Activated CD8-positive, alpha-beta T cell treated with anti-CD3 and anti-CD28 coated beads for 36 hours (primary cell): ENCODE measurements at places on chromosomes 5 and 9. TPM values are rescaled to one million over a fixed set of nuclear protein-coding genes. Genes with fewer than 3 reads are reported as not detected.

DNA sequence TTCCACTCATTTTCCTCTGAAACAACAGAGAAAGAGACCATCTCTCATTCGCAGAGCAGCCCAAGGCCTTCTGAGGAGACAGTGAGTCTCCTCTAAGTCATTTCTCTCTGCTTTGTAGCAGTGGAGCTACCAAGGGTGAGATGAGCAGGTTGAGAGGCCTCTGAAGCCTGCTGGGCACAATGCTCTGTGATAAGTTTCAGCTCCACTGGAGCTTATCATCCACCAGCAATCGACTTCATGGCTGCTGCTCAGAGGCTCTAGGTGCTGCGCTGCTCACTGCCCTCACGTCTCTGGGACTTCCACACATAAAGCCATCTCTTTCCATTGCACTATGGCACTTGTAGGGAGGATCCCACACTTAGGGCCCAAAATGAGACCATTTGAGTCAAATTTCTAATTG lies 96.3 kb downstream of the CMYA5 start:
- H3K27me3 ChIP-seq = peaks cover 2% of the 10 kb centered on the region
- no peak overlapping the region for H3K27ac ChIP-seq
- no peak for DNase-seq
- H3K4me3 ChIP-seq = no peak overlapping the region

DNA sequence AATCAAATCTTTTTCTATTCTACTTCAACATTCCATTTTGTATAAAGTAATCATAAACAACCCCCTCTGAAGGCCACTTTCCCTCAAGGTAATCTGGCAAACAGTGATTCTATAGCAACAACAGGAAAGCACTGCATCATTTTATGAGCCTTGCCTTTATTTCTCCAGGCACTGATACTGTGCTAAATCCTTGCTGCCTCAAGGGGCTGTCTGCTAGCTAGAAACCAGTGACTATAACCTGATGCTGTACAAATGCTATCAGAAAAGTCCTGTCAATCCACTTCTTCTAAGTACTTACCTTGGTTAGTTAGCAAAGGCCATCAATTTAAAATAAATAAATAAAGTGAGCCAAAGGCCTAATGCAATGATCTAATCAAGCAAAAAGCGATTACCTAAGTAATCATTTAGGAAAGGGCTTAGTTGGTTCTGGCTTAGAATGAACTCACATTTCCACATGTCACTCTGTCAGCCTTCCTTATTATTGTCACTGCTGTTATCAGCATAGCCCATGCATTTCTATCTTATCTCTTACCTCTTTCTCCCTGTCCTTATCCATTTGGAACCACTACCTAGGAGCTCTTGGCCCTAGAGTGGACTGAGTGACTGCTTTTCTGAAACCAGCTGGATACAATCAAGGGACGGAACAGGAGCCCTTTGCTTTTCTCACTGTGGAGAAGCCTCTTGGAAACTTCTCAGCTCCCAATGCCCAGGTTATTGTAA lies 246.1 kb upstream of the MEF2C start:
- H3K4me3 ChIP-seq = no peak overlapping the region
- H3K27me3 ChIP-seq = no peaks in the 10 kb centered on the region
- H3K4me1 ChIP-seq = peaks cover 3% of the 10 kb centered on the region
- no peak overlapping the region for H3K27ac ChIP-seq
- H3K36me3 ChIP-seq = no peaks in the 10 kb centered on the region

DNA sequence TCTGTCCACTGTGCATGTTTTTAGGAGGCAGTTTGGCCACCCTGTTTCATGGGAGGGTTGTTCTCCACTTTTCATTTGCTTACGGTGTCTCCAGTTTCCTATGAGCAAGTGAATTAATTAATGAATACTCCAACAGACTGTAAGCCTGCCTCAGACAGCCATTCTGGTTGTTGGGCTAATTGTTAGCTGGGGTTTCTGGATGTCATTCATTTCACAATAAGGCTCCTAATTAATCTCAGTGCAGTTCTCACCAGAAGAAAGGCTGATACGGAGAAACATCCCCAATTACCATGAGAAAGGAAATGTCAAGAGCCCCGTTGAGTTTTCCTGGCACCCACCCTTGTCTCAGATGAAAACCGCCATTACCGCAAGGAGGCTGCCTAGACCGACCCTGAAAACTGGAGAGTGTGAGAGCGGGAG lies 75.8 kb downstream of the MAP1B start:
- no peaks in the 10 kb centered on the region for H3K36me3 ChIP-seq
- no peak for DNase-seq
- H3K27ac ChIP-seq = no peak overlapping the region
- no peak overlapping the region for H3K4me3 ChIP-seq
- peaks cover 3% of the 10 kb centered on the region for H3K4me1 ChIP-seq
- peaks cover 25% of the 10 kb centered on the region for H3K27me3 ChIP-seq

- H3K4me3 ChIP-seq = no peak overlapping the region
- peaks cover 16% of the 10 kb centered on the region for H3K36me3 ChIP-seq
- H3K27ac ChIP-seq = no peak overlapping the region
- no peak for DNase-seq
Observed at GRCh38 chr5:43498581-43498980, 14.9 kb upstream of the TMEM267 start.

DNA sequence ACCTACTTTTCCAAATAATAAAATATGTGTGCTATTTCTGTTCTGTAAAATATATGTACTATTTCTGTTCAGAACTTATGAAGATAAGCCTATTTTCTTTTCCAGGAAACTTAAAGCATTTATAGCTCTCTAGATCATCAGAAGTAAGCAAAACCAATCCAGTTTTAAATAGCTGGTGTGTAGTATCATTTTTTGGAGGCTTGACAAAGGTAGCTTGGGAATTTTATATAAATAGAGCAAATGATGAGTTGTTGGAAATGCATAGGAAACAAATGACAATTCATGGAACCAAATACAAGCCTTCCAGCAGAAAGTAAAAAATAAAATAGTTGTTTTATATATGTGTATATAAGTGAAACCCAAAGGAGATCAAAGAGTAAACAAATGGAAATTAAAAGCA lies 1038.1 kb upstream of the ARRDC3 start:
- H3K27me3 ChIP-seq = no peaks in the 10 kb centered on the region
- no peak for DNase-seq
- H3K4me1 ChIP-seq = no peaks in the 10 kb centered on the region
- H3K36me3 ChIP-seq = no peaks in the 10 kb centered on the region
- no peak overlapping the region for H3K27ac ChIP-seq

GRCh38 chr5:33367416-33367815 lies 73.3 kb upstream of the TARS1 start:
- H3K4me3 ChIP-seq = no peak overlapping the region
- H3K27me3 ChIP-seq = no peaks in the 10 kb centered on the region
- H3K4me1 ChIP-seq = no peaks in the 10 kb centered on the region
- no peak overlapping the region for H3K27ac ChIP-seq
- DNase-seq = no peak

DNA sequence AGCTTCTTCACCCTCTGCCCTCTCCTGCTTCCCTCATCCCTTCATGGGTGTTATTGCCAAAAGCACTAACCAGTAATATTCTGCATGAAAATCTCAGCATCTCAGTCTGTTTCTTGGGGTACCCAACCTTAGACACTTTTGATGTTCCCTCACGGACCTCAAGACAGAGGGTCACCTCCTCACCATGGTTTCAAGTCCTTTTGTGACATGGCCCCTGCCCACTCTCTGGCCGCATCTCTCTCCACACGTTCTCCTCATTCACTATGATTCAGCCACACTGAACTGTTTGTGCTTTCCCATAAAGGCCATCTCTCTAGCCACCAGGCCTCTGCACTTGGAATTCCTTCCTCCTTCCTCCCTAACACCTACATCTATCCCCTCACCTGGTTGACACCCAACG lies 111.5 kb upstream of the SPOCK1 start:
- H3K27ac ChIP-seq = no peak overlapping the region
- peaks cover 7% of the 10 kb centered on the region for H3K4me1 ChIP-seq
- DNase-seq = no peak
- no peak overlapping the region for H3K4me3 ChIP-seq
- no peaks in the 10 kb centered on the region for H3K36me3 ChIP-seq
- peaks cover 6% of the 10 kb centered on the region for H3K27me3 ChIP-seq

DNA sequence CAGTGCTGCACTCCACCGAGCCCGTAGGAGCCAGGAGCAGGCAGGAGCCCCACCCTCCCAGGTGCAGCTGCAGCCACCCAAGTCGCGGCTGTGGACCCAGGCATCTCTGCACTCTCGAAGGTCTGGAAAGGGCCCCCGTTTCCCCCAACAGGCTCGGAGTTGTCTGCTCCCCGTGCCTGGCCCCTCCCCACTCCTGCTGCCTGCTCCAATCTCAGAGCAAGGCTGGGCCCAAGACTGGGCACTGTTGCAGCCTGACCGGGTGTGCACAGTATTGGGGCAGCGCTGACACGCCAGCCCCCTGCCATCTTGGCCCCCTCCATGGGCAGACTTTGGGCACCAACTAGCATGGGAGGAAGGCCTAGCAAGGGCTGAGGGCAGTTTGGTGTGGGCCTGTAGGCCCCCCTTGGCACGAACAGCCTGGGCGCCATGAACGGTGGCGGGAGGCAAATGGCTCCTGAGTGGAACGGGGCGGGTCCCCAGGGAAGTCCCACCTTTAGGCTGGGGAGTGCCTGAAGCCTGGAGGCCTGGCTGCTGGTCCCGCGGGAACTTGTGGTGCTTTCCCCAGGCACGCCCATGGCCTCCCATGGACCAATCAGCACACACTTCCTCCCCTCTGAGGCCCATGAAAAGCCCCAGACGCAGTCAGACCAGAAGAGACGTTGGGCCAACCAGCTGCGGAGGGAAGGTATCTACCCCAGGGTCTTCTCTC lies 60.4 kb downstream of the PSAT1 start:
- H3K36me3 ChIP-seq = no peaks in the 10 kb centered on the region
- no peak for DNase-seq
- H3K27ac ChIP-seq = no peak overlapping the region
- no peaks in the 10 kb centered on the region for H3K27me3 ChIP-seq
- H3K4me1 ChIP-seq = no peaks in the 10 kb centered on the region

GRCh38 chr5:81417052-81417451 lies 23.1 kb upstream of the ACOT12 start:
- peaks cover under 1% of the 10 kb centered on the region for H3K36me3 ChIP-seq
- DNase-seq = no peak
- no peaks in the 10 kb centered on the region for H3K27me3 ChIP-seq
- H3K27ac ChIP-seq = no peak overlapping the region
- H3K4me1 ChIP-seq = peaks cover 17% of the 10 kb centered on the region

SLC27A6 gene
- total RNA-seq = not detected

IFNB1 gene
- total RNA-seq = 0.87 TPM

ANKRD18B gene
- total RNA-seq = 0.56 TPM

SCGB3A2 gene
- not detected for total RNA-seq

GPX3 gene
- total RNA-seq = not detected

NME5 gene
- not detected for total RNA-seq
